ENCODE measurements at places on chromosomes 1 and 21.

- H3K27ac ChIP-seq, result no peak overlapping the region
- DNase-seq, result no peak
- no peaks in the 10 kb centered on the region for H3K36me3 ChIP-seq
- H3K27me3 ChIP-seq, result peaks cover 14% of the 10 kb centered on the region
These were observed 567.2 kb downstream of the NPHP4 start for GRCh38 chr1:5424802-5425703.

DNA sequence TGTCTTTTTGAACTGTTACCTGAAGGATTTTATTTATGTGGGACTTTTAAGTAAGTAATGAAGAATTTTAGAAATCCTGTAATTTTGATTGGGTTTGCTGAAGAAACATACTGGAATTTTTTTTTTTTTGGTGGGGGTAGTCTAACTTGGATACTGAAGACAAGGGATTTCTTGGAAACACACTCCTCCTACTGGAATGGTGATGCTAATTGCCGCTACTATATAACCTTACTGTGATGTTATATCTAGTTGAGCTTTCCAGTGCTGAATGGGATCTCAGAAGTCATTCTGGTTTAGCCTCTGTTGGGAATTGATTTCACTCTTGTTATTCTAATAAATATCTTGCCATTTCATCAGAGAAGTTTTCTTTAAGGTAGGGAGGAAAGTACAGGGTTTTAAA lies 8.4 kb downstream of the PPP2R5A start:
- no peak overlapping the region for H3K4me3 ChIP-seq
- DNase-seq, result no peak
- H3K4me1 ChIP-seq, result peaks cover 67% of the 10 kb centered on the region
- peaks cover 10% of the 10 kb centered on the region for H3K36me3 ChIP-seq
- H3K27ac ChIP-seq, result peak overlapping the region; percentile 38

DNA sequence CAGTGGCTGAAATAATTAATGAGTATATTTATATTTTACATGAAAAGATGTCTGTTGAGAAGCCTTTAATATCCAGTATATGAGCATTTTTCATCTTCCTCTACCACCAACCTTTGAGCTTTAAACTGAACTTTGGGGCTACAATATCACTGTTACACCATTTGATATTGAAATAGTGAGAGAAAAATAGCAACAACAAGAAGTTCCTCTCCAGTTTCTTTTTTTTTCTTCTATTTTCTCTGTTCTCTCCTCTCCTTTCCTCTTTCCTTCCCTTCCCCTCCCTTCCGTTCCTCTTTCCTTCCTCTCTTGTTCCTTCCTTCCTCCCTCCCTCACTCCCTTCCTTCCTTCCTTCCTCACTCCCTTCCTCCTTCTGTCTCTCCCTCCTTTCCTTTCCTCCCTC lies 1591.4 kb downstream of the PLA2G4A start:
- H3K4me1 ChIP-seq, result no peaks in the 10 kb centered on the region
- no peaks in the 10 kb centered on the region for H3K27me3 ChIP-seq
- H3K36me3 ChIP-seq, result no peaks in the 10 kb centered on the region
- H3K27ac ChIP-seq, result no peak overlapping the region
- no peak overlapping the region for H3K4me3 ChIP-seq

DNA sequence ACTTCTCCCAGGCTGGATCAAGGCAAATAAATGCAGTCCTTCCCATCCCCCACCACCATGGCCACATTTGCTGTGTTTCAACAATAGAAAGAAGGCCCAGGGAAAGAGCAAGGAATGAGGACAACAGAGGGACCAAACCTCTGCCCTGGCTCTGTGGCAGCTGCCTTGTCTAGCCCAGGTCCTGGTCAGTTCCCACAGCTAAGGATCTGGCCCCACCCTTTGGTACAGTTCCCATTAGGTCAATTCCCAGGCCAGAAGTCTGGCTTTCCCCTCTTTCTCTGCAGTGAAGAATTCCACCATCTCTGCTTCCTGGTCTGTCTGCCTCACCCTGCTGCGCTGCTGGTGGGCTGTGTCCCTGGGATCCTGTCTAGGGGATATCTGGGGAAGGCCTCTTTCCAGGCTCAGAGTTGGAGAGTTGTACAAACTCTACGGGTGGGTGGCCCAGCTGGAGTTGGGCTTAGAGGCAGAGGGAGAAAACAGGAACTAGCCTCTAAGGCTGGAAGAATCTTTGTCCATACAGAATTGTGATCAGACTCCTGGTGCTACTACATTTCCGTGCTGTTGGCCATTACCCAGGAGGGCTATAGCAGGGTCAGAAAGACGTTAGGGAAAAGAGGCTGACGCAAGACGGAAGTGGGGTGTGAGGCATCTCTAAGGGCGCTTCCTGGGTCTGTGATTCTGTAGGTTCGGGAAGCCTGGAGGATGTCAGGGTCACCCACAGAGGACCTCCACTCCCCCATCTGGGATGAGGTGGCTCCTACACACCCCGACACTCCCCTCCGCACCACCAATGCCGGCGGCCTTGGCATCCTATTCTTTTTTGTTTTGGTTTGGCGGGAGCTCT lies 953 bp upstream of the NDUFS2 start:
- H3K27me3 ChIP-seq, result no peaks in the 10 kb centered on the region
- peaks cover 39% of the 10 kb centered on the region for H3K4me1 ChIP-seq
- peaks cover 21% of the 10 kb centered on the region for H3K36me3 ChIP-seq
- peak overlapping the region; percentile 92 for H3K4me3 ChIP-seq
- peak overlapping the region; percentile 95 for H3K27ac ChIP-seq

- peaks cover 4% of the 10 kb centered on the region for H3K27me3 ChIP-seq
- no peak for DNase-seq
- no peaks in the 10 kb centered on the region for H3K36me3 ChIP-seq
- H3K4me1 ChIP-seq, result no peaks in the 10 kb centered on the region
These were observed 224.0 kb upstream of the SNX7 start for GRCh38 chr1:98437540-98437939.

DNA sequence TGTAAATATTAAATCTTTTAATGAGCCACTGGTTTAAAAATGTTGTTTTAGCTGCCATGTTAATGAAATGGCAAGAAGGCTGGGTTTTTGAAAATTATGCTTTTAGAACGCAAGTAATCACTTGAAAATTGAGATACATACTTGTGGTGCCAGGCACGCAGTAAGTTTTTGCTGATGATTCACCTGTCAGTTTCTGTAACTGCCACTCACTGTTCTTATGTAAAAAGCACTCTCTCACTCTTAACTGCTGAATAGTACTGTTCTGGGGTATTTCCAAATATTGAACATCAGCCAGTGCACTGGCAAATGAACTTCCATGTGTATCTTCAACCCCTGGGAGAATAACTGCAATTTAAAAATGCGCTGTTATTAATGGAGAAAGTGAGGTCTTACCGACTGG lies 17.9 kb downstream of the LGALS8 start:
- peaks cover 13% of the 10 kb centered on the region for H3K4me1 ChIP-seq
- no peak overlapping the region for H3K27ac ChIP-seq
- H3K36me3 ChIP-seq, result peaks cover 42% of the 10 kb centered on the region
- H3K27me3 ChIP-seq, result no peaks in the 10 kb centered on the region

GRCh38 chr1:107389410-107390396 lies 248.9 kb downstream of the NTNG1 start:
- no peaks in the 10 kb centered on the region for H3K4me1 ChIP-seq
- no peaks in the 10 kb centered on the region for H3K36me3 ChIP-seq
- no peak overlapping the region for H3K4me3 ChIP-seq
- DNase-seq, result no peak
- H3K27ac ChIP-seq, result no peak overlapping the region

DNA sequence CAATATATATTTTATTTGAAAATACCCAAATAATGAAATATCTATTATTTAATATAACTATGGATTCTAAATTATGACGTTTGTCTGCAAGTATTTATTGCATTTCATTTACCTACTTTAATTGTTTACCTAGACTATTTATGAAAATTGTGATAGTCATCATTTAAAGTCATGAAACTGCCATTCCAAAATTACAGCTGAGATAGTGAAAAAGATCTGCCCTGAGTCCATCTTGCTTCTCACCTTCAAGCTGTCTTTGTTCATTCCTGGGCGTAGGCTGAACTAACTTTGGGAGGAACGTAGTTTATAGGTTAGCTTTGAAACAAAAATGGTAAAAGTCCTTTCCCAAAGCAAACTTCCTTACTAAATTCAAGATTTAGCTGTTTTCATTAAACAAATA lies 12.4 kb upstream of the HPDL start:
- no peak overlapping the region for H3K27ac ChIP-seq
- H3K36me3 ChIP-seq, result no peaks in the 10 kb centered on the region
- H3K4me1 ChIP-seq, result no peaks in the 10 kb centered on the region
- peaks cover 4% of the 10 kb centered on the region for H3K27me3 ChIP-seq
- H3K4me3 ChIP-seq, result no peak overlapping the region

DNA sequence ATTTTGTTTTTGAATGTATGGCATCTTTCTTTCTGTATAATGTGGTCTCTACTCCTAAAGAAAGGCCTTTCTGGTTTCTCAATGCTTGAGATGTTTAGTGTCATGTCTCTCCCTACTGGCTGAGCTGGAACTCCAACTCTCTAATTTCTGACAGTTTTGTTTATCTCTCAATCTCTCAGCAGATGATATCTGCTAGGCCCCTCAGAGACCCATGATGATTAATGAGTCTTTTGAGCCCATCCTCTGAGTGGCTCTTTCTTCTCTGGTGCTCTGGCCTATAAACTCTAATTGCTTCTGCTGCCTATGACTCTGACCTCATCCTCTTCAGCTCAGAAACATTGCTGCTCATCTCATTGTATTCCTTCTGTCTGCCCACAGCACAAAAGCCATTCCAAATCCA lies 46.6 kb downstream of the CRB1 start:
- H3K4me3 ChIP-seq, result no peak overlapping the region
- no peak overlapping the region for H3K27ac ChIP-seq
- DNase-seq, result no peak
- no peaks in the 10 kb centered on the region for H3K4me1 ChIP-seq
- no peaks in the 10 kb centered on the region for H3K27me3 ChIP-seq
- no peaks in the 10 kb centered on the region for H3K36me3 ChIP-seq

- H3K27me3 ChIP-seq, result no peaks in the 10 kb centered on the region
- no peak overlapping the region for H3K4me3 ChIP-seq
- H3K27ac ChIP-seq, result no peak overlapping the region
- DNase-seq, result no peak
- H3K4me1 ChIP-seq, result peaks cover 21% of the 10 kb centered on the region
These were observed 390.6 kb downstream of the PTPRC start for GRCh38 chr1:199029401-199029800.

GRCh38 chr1:226982451-226983177 lies 42.5 kb downstream of the COQ8A start:
- no peak overlapping the region for H3K4me3 ChIP-seq
- no peak for DNase-seq
- H3K27me3 ChIP-seq, result no peaks in the 10 kb centered on the region
- no peak overlapping the region for H3K27ac ChIP-seq
- no peaks in the 10 kb centered on the region for H3K36me3 ChIP-seq

DNA sequence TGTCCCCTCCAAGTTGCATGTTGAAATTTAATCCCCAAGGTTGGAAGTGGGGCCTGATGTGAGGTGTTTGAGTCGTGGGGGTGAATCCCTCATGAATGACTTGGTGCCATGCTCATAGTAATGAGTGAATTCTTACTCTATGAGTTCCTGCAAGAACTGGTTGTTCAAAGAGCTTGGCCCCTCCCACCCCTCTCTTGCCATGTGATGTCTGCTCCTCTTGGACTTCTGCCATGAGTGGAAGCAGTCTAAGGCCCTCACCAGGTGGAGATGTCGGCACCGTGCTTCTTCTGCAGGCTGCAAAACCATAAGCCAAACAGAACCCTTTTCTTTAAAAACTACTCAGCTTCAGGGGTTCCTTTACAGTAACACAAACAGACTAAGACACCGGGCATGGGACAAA lies 14.3 kb downstream of the G0S2 start:
- no peaks in the 10 kb centered on the region for H3K27me3 ChIP-seq
- no peaks in the 10 kb centered on the region for H3K36me3 ChIP-seq
- peaks cover 34% of the 10 kb centered on the region for H3K4me1 ChIP-seq
- no peak overlapping the region for H3K27ac ChIP-seq
- H3K4me3 ChIP-seq, result no peak overlapping the region

- H3K4me1 ChIP-seq, result peaks cover 73% of the 10 kb centered on the region
- H3K36me3 ChIP-seq, result peaks cover 67% of the 10 kb centered on the region
- no peaks in the 10 kb centered on the region for H3K27me3 ChIP-seq
These were observed 139.2 kb downstream of the CLIC6 start for GRCh38 chr21:34807881-34808568.

DNA sequence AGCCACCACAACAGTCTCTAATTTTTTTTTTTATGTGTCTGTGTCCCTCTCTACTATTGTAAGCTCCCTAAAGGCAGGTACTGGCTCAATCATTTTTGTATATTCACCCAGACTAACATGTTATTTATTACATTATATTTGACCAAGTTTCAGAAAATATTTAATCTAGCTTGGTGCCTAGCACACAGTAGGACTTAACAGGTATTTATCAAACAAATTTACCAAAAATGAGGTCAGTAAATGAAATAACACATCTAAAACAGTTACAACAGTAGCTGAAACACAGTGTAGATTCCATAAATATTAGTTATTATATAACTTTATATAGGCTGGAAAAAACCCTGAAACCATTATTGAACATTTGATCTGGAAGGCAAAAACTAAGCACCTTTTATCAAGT lies 2.7 kb downstream of the NRDC start:
- H3K27ac ChIP-seq, result no peak overlapping the region
- peaks cover 21% of the 10 kb centered on the region for H3K36me3 ChIP-seq
- peak overlapping the region; percentile 50 for H3K4me3 ChIP-seq
- no peak for DNase-seq

DNA sequence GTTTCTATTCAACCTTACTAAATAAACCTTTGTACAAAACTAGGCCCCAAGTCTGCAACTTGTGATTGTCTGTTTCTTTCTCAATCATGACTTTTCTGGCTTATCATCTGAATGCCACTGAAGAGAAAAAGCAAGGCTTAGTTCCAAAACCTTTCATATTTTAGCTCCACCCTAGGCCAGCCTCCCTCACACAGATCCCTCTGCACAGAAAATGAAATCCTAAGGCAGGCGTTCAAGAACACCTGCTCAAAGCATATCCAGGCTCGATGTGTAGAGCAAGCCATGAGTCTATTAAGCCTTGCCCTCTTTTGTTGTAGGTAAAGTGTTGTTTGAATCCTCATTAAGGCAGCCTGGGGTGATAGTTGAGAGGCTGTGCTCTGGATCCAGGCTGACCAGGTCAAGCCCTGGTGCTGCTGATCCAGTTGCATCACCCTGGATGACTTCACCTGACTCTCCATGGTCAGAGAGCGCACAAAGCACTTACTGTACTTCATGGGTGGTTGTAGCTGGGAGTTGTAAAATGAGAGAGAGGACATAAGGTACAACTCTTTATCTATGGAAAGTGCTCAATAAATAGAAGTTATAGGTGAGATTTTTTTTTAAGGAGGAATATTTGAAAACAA lies 39.0 kb downstream of the FYB2 start:
- H3K4me3 ChIP-seq, result no peak overlapping the region
- no peak for DNase-seq
- no peaks in the 10 kb centered on the region for H3K4me1 ChIP-seq
- no peaks in the 10 kb centered on the region for H3K27me3 ChIP-seq

- H3K4me1 ChIP-seq, result no peaks in the 10 kb centered on the region
- no peaks in the 10 kb centered on the region for H3K27me3 ChIP-seq
- H3K4me3 ChIP-seq, result no peak overlapping the region
These were observed 44.3 kb upstream of the RGL1 start for GRCh38 chr1:183760661-183761060.

DNA sequence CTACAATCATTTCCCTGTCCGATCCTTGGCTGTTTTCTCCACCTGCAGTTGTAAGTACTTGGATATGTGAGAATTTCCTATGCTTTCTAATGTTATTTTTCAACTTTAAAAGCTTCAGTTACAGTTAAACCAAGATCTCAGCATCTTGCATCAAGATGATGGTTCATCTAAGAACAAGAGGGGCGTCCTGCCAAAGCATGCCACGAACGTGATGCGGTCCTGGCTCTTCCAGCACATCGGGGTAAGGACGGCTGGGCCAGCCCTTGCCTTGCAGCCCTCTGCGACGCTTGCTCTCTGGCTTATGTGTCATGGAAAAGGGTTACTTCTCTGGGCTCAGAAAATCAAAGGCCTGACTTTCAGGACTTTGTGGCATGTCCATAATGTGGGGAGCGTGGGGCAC lies 46.8 kb downstream of the PKNOX1 start:
- H3K4me1 ChIP-seq, result no peaks in the 10 kb centered on the region
- no peak overlapping the region for H3K4me3 ChIP-seq
- no peaks in the 10 kb centered on the region for H3K27me3 ChIP-seq
- H3K27ac ChIP-seq, result no peak overlapping the region
- DNase-seq, result no peak

All from activated naive CD8-positive, alpha-beta T cell treated with anti-CD3 and anti-CD28 coated beads for 36 hours (primary cell).